ENCODE measurements at places on chromosomes 2 and 18.

DNA sequence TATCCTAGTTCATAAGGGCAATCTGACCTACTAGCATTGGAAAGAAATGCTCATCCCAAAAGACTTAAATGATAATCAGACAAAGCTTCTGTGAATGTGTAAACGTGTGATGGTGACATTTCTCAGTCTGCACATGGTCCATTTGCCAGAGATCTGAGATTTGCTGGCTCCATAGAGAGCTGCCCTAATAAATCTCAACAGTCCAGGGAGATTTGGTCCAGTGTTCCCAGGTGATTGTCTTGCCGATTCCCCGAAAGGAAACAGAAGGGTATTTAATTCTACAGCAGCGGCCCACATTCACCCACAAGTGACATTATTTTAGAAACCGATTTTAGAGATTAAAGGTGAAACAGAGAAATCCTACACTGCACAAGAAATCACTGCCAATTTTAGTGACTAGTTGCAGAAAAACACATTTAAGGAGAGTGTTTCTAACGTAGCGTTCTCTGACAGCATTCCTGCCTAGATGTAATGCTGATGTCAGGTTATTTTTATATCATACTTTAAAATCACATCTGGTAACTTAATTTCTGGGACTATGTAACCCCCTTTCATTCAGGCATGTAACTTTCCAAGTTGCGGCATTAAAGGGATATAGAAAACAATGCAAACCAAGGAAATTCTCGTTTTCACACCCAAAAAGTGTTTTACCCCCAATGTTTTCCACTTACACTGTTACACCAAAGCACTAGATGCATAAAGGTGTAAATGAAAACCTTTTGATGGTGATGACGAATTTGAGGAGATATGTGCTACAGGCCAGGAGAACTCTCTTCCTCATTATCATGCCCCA lies 231.9 kb upstream of the FN1 start:
- DNase-seq: no peak

DNA sequence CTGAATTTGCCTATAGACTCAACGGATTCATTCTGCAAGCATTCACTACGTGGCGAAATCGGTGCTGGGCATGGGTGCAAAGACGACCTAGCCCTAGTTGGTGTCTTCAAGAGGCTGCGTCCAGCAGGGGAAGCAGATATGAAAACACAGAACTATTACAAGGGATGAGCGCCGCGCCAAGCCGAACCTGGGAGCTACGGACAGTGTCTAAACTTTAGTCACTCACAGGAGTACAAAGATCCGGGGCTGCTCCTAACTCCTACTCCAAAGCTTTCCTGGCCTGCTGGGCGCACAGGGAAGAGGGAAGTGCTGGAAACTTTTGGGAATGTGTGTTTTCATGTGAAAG lies 732 bp upstream of the ANXA4 start:
- DNase-seq: no peak

DNA sequence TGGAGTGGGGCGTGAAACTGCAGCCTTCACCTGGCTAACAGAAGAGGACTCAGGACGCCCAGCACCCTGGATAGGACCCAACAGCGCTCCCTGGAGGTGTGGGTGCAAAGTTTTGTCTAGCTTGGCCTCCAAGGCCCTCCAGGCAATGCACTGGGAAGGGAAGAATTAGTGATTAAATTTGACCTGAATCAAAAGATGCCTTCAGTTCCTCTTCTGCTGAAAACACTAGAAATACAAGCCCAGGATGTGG lies 779 bp upstream of the TRIB2 start:
- peak; percentile 62 for DNase-seq

DNA sequence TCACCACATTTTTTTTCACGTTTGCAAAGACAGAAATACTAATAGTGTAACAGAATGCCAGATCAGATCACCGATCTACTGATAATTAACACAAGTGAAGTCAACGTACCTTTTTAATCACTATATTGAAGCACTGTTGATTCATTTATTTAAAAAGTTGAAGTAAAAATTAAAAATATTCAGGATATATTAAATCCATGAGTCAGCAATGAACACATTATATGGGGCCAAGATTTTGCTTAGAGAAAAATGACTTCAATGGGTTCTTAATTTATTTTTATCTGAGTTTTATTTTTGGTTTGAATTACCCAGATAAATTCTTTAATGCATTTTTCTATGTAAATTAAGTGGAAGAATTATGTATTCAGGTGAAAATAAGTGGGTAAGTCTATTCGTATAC lies 14.2 kb downstream of the SPHKAP start:
- no peak for DNase-seq

DNA sequence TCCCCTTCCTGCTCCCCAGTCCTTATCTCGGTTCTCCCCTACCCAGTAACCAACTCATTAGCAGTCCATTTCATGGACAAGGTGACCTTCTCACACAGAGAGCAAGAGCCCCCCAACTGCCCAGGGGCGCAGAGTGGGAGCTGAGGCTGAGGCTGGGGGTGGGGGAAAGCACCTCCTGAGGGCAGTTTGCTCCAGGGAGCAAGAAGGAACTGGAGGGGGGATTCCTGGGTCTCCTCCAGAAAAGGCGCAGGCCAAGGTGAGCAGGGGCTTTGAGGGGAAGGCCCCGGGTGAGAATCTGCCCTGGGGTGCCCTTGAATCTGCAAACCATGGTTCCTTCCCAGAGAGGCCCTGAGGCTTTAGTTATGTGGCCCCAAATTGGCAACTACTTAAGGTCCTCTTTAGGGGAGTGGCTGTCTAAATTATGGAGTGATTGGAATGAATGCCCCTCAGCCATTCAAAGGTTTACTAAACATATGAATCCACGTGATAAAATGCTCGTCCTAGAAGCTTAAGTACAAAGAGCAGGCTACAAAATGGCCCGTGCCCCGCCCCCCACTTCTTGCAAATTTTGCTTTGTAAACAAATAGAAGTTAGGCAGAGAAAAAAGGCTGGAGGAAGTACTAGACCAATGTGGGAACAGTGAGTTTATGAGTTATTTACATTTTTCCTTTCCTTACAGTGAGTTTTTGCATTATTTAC lies 123.5 kb upstream of the HS6ST1 start:
- no peak for DNase-seq

- DNase-seq: no peak
Measured at GRCh38 chr18:47935321-47936055, 5.0 kb upstream of the SMAD2 start.

DNA sequence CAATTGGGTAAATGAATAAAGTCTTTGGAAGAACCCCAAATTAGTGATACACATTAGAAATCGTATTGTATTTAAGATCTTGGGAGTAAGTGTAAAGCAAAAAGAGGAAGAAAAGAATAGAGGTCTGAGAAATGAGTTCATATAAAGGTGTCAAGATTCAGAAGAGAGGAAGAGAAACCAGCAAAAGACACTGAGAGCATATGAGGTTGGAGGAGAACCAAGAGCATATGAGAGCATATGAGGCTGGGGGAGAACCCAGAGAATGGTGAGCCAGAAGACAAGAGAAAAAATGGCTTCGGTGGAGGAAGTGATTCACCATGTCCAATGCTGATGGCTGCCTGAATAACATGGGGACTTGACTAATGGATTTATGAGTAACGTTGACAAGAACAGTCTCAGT lies 620.1 kb upstream of the GCFC2 start:
- no peak for DNase-seq

DNA sequence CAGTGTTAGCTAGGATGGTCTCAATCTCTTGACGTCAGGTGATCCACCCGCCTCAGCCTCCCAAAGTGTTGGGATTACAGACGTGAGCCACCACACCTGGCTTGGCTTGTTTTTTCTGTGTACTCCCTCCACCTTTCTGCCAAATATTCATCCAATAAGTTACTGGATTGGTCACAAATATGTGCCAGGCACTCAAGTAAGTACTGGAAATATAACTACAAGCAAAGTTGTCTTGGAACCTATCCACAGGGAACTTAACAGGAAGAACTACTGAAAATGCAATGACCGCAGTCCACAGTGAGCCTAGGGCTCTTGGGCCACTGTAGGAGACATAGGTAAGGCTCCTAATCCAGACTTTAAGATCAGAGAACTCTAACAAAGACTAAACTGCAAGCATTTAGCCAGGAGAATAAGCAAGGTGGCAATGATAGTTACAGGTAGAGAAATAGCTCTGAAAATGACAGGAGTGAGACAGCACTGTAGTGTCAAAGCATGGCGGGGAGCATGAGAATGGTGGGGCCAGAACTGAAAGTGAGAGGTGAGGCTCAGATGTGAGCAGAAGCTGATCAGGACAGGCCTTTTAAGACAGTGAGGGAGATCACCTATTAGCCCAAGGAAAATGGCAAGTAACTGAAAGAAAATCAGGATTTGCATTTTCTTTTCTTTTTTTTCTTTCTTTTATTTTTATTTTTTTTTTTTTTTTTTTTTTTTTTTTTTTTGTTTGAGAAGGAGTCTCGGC lies 252.1 kb downstream of the RBM43 start:
- no peak for DNase-seq

DNA sequence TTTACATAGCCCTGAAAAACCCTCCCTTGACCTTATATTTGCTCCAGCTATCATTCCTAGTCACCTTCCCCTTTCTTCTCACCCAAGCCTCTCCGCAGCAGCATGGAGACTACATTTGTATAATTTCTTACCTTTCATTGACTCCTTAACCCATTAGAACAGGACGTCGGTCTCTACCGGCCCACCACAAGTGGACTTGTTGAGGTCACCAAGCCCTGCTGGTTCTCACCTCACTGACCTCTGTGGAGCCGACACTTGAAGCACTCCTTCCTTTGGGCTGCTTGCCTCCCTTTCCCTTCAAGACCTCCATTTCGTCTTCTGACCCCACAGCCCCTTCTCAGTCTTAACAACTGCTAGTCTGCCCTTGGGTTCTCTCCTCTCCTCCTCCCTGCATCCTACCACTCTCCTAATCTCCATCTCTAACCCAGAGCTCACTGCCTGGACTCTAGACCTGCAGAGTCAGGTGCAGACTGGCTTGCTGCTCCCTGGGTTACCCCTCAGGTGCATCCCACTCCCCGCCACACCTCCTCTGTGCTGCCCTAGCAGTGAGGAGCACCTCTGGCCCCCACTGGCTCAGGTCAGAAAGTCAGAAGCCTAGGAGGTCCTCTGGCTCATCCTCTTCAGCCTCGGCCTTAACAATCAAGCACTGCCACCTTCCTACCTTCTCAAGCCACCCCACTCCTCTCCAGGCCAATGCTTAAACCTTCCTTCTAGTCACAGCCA lies 5.3 kb upstream of the SFXN5 start:
- no peak for DNase-seq

- DNase-seq: no peak
Measured at GRCh38 chr2:237885931-237886684, 26.7 kb downstream of the RAMP1 start.

GRCh38 chr2:102513355-102513939 lies 40.4 kb downstream of the SLC9A4 start:
- DNase-seq: no peak

DNA sequence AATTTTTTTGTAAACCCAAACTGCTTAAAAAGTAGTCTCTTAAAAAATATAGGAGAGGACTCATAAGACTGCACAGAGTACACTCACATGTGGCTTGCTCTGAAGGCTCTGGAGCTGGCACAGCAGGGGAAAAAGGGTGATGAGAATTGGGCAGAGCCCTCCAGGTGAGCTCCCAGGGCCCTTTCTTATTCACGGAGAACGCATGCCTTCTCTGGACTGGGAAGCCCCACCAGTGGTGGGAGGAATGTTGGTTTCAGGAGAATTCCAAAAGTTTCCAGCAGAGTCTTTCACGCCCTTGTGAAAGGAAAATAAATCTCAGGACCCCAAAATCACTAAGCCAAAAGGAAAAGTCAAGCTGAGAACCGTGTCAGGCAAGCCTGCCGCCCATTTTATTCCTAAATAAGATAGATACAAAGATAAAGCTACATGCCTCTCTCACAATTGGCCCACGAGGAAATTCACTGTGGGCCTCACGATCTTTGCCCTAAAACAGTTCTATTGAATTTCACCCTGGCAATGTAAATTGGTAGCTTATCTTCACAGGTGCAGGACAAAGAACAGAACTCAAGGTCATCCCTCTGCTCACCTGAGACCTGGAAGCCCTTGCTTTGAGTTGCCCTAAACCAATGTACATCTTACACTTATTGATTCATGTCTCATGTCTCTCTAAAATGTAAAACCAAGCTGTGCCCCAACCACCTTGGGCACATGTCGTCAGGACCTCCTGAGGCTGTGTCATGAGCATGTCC lies 15.5 kb upstream of the MC5R start:
- DNase-seq: no peak

DNA sequence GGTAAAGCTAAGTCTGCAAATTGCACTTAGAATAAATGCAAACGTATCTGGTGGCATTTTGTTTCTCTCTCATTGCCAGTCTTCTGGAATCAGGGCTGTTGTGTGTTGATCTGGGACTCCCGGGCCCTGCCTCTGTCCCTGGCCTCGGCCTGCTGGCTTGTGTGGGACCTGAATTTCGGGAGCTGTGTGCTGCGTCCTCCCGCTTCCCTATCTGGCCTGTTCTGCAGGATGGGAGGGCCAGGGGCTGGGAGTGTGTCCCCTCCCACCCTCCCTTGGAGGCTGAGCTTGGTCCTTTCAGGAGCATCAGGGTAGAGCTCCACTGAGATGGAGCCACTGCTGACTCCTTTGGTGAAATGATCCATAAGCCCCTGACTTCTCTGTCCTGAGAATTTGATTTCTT lies 118.5 kb downstream of the ACKR3 start:
- DNase-seq: no peak

DNA sequence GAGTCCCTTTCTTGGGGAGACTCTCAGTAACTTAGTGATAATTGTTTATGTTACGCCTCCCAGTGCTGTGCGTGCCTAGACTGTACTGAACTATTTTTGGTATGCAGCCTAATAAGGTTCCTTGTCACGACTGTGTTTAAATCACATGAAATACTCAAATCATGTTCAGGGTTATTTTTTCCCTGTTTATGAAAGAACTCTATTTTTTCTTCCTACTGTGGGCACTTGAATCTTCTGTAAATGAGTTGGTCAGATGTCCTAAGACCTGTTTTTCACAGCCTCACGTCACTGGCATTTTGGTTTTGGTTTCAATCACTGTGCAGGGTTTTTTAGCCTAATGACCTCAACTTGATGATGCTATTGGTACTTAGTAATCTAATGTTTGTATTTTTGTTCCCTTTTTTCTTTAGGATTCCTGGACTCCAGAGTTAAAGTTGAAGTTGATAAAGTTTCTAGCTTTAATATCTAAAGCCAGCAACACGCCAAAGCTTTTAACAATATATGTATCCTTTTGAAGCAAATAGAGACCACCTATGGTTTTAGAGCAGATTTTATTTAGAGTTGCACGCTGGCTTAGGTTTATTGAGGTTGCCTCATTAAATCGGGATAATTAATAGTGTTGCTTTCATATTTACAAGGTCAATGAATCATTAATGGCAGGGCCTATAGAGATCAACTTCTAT lies 24.0 kb downstream of the ARMC9 start:
- DNase-seq: no peak

DNA sequence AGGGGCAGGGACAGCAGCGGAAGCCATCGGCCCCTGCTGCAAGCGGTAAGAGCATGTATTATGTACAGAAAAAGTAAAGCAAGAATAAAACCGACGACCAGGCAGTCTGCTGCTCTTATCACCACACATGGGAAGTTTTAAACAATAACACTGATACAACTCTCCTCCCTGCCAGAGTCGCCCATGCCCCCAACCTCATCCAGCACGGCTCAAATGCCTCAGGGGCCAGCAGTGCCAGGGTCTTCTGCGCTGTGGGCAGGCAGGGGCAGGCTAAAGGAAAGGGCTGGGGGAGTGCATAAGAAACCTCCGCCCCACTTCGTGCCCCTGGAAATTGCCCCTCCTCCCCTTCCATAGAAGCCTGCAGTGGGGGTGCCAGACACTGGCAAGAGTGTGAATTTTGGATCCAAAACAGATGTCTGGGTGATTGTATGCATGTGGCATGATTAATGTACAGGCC lies 10.1 kb downstream of the TEX51 start:
- DNase-seq: no peak
